ENCODE measurements at places on chromosomes 7 and 10. TPM values are rescaled to one million over a fixed set of nuclear protein-coding genes. Genes with fewer than 3 reads are reported as not detected.

IL15RA gene
- 2.6 TPM for total RNA-seq

EGR2 gene
- 0.28 TPM for total RNA-seq

OR2A42 gene
- total RNA-seq: not detected

SEMA3C gene
- 149 TPM for total RNA-seq

STK32C gene
- 7.7 TPM for total RNA-seq

ASAH2 gene
- total RNA-seq: 0.63 TPM

MBL2 gene
- total RNA-seq: not detected

C7orf33 gene
- not detected for total RNA-seq

NPFFR1 gene
- total RNA-seq: not detected
